ENCODE measurements at places on chromosomes 12 and 14. TPM values are rescaled to one million over a fixed set of nuclear protein-coding genes. Genes with fewer than 3 reads are reported as not detected.

The AMIGO2 gene
- 1.3 TPM for total RNA-seq

The NKX2-1 gene
- not detected for total RNA-seq

The ST8SIA1 gene
- total RNA-seq: 0.86 TPM

The CMKLR1 gene
- total RNA-seq: 0.09 TPM

The NANOG gene
- total RNA-seq: not detected

The RPS6KL1 gene
- total RNA-seq: 6.6 TPM

The IGF1 gene
- total RNA-seq: 2.5 TPM

The NGB gene
- total RNA-seq: not detected

The PZP gene
- total RNA-seq: 0.11 TPM

The SERPINA9 gene
- not detected for total RNA-seq

The LHX5 gene
- total RNA-seq: not detected

The PKP2 gene
- 0.86 TPM for total RNA-seq

The ACOT4 gene
- total RNA-seq: 0.33 TPM

The BICDL1 gene
- under 0.01 TPM for total RNA-seq

The CMAS gene
- total RNA-seq: 21.8 TPM

The CTSG gene
- total RNA-seq: not detected

Data from dermis lymphatic vessel endothelial cell (primary cell).